ENCODE measurements at places on chromosomes 1 and 21. TPM values are rescaled to one million over a fixed set of nuclear protein-coding genes. Genes with fewer than 3 reads are reported as not detected.

CDK18 gene
- 2.3 TPM for total RNA-seq

GRCh38 chr1:156910309-156910782 is 10.1 kb upstream of the LRRC71 start:
- DNase-seq = peak; percentile 70

DNA sequence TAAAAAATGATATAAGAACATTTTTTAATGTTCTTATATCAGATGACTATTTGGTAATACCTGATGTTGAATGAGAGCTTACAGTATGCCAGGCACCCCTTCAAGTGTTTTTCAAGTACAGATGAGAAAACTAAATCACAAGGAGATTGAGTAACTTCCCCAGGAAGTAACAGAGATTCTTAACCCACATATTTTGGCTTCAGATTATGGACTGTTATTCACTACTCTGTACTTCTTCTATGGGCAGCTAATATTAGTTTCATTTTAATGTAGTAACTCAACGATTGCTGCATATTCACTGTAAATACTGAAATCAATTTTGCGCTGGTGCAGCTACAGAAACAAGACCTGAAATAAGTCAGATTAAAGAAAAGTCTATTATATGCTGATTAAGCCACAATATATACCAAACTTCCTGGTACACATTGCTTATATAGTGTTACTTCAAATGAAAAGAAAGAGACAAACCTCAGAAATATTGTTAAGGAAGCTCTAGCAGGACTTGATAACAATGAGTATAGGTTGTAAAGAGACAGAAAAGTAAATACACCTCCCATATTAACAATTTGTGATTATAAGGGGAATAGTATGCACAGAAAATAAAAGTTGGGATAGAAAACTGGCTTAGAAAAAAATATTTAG is 19.7 kb downstream of the DPYD start:
- no peak for DNase-seq

DNA sequence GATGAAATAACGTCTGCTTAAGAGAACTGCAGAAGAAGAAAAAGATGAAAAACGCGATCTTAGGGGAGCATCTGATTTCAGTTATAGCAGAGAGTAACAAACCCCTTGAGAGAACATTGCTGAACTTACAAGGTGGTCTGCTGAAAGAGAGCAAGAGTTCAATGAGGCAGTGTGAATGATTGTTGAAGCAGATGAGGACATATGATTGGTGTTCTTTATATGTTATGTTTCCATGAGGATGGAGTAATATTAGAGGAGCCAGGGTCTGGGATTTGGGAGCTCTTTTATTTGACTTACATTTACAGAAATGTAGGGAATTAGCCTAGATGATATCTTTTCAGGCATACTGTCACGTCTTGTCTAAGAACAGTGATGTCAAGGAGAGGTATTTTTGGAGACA is 1302.0 kb downstream of the KCNT2 start:
- no peak for DNase-seq

DNA sequence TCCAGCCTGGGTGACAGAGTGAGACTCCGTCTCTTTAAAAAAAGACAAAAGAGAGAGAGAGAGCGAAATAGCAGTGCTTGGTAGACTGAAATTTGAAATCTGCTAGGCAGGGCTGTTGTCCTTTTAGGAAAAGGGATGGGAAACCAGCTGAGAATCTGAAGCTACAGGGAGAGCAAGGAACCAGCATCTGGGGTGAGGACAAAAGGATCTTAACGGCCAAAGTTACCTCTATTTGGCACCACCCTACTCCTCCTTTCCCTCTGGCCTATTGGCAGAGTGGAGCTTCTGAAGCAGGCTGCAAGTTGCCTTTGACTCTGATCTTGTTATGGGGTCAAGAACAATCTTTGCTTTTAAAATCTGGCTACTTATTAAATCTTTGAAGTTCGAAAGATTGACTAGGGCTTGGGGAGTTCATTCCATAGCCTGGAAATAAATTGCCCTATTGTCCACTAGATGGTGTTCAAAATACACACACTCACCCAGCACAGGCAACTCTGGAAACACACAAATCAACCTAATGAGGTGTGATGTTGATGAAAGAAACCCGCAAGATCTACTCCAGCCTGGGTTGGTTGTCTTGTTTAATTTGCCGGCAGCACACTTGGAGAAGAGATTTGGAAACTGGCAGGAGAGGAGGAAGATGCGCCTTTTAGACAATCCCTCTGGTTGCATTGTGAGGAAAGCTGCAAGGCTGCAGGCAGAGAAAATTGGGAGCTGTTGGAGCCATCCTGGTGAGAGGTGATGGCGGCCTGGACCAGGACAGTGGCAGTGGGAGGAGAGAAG is 16.5 kb upstream of the PARP1 start:
- DNase-seq = no peak

Measured in activated T-cell treated with anti-CD3 and anti-CD28 coated beads, Interleukin-2, amount 50 U/mL, for 72 hours (primary cell).